Left lung (tissue), 14 donors: ENCODE measurements at places on chromosomes 3 and 15. TPM values are rescaled to one million over a fixed set of nuclear protein-coding genes. Genes with fewer than 3 reads are reported as not detected.
A peak's percentile ranks its signal among the peaks of the same experiment; 100 is the strongest.

Gene SERINC4
- 0.10 TPM for total RNA-seq

Gene UBAP1L
- 3.8 TPM for total RNA-seq

DNA sequence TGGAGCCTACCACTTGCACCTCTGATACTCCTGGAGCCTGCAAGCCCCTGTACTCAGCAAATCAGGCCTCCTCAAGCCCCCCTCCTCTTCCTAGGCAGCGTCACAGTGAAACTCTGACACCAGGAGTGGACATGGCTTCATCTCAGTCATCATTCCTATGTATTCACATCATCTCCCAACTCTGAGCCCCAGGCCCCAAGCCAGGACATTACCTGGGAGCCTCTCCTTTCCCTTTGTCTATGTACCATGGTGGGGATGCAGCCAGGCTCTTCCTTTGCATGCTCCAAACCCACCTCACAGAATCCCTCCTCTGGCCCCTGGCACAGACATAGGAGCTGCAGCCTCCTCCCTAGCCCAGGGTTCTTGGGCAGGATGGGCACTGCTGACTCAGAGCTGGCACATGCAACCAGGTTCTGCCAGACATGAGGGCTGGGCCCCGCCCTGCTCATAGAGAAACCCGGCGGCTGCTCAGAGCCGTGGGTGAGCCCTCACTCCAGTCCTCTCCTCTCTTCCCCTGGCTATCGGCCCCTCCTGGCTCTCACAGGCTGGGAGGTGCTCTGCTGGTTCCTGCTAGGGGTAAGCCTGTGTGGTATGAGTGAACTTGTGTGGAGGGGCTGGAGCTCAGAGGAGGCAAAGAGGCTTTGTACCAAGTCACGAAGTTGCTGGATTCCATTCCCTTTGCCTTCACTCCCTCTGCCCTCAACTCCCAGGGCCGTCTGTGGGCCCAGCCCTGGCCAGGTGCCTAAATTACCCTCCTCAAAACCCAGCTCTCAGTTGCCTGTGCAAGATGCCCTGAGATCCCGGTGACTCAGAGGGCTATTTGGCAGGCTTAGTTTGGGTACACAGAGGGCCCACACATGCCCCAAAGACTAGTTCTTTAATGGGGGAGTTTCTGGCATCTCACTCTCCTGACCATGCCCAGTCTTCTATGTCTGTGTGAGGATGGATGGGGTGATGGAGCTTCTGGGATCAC is 1.9 kb upstream of the PLCD1 start:
- peak; percentile 37 for DNase-seq

DNA sequence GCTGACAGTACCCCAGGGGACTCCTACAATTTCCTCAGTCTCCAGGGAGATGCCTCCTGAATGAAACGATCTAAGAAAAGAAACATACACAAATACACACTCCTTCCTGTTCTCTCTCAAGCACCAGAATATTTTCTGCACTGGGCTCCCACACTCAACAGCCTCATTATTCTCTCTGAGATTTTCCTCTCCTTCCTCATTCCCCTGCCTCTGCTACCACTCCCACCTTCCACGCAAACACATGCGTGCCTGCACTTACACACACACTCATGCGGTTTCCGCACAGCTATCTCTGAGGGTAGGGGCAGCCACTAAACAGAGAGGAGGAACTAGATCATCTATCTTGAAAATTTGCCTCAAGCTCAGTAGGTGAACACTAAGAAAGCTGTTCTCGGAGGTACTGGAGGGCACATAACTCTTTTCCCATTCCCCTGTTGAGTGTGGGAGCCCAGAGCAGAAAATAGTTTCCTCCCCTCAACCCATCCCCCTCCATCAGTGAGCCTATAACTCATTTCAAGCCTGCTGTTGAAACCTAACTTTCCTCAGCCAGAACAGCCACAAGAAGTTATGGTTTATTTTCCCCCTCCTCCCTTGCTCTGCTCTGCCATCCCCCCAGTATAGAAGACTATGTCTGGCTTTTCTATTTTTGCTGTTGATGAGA is 30.5 kb upstream of the TIPARP start:
- no peak for DNase-seq

DNA sequence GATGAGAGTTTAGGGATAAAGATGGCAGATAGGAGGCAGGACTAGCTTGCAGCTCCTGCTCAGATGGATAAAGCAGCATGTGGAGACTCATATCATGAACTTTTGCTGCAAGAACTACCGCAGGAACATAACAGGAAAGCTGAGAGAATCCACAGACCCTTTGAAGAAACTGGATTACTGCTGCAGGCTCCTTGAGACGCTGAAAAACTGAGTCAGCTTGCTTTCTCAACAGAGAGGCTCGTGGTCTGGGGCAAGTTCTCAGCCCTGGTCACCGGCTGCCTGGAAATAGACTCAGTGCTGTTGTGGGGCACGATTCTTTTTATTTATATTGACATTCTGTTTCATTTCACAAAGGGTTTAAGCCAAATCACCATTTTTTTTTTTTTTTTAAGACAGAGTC is 28.8 kb upstream of the TRIM59 start:
- DNase-seq = no peak
